NCI-H1092 (cell line): ENCODE measurements at places on chromosomes 5 and 9.

DNA sequence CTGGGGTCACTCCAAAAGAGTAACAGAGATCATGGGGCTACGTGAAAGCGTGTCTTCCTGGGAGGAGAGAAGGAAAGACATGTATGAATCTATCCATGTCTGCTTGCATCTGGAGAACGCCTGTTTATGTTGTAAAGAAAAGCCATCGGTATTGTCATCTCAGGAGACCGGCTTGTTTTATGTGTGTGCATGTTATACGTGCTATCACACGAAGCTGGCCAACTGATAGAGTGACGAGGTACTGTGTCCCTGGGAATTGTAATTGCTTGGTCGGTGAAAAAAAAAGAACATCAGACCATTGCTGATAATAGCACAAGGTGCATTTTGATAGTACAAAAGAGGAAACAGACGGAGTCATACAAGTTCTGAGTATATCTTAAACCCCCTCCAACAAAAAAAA, 370 bp upstream of the CDH6 start:
- DNase-seq = no peak

DNA sequence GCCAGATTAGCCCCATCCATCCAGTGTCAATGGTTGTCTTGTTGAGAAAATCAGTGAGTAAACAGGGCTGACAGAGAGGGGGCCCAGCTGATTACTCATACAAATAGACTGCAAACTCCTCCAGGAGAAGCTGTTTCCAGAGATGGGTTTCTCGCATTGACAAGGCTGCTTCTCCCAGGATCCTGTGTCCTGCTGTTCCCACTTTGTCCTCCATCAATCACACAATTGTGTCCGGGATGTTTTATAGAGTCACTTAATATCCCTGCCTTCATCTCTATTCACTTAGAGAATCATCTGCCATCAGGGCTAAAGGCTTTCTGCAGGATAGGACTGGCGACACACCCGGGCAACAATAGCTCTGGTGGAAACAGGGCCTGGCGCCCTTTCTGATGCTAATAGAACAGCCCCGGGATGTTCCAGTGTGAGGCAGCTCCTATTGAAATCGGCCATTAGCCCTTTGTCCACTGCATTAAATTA, 71.7 kb upstream of the TBCA start:
- DNase-seq = no peak

GRCh38 chr9:119968836-119969707, 599.8 kb upstream of the BRINP1 start:
- DNase-seq = peak; percentile 42

GRCh38 chr9:120839146-120839545, 3.6 kb downstream of the PSMD5 start:
- no peak for DNase-seq

DNA sequence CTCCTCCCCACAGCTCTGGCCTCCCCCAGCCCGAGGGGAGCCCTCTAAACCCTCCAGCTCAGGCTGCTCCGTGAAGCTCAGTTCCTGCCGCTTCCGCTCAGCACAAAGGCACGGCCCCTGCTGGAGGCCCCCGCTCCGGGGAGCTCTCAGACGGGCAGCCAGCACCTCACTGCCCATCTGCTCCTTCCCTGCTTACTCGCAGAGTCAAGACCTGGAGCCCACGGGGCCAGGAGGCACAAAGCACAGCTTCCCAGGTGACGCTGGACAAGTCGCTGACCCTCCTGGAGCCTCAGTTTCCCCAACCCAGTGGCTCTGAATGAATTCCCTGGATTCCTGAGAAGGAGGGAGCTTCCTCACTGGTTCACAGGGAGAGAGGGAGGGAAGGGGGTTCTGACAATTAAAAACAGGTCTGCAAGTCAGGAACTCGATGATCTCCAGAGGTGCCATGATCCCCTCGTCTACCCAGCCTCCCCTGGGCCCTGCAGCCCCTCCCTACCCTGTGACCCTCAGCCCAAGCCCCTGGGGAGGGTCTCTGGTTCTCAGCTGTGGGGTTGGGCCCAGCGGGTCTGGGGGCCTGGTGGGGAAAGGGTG, 36.2 kb downstream of the VAV2 start:
- DNase-seq = peak; percentile 25

DNA sequence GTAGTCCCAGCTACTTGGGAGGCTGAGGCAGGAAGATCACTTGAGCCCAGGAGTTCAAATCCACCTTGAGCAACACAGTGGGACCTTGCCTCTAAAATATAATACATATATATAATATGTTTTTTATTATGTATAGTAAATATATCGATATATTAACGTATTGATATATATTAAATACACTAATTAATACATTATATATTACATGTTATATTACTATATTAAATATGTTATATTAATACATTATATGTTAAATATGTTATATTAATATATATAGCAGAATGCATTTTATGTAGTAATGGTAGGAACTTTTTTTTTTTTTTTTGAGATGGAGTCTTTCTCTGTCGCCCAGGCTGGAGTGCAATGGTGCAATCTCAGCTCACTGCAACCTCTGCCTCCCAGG, 18.1 kb upstream of the BNC2 start:
- DNase-seq = no peak

- no peak for DNase-seq
These were observed 38.9 kb upstream of the EGFL7 start for GRCh38 chr9:136623842-136624183.

DNA sequence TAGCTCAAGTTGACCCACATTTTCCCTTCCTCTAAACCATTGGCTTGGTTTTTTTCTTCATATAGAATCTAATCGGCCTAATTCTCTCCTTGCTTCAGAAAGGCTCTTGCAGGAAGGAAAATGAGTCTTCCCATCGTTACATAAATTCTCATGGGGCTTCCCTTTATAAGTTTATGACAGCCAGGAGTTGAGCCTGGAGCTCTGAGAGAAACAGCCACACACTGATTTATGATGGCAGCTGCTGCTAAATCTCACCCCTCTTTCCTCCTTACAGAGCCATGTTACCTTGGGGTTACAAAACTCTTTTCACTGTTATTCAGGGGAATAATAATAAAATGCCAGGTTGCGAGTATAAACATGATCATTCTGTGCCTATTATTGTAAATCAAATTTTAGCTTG, 5.2 kb upstream of the RNF14 start:
- no peak for DNase-seq

DNA sequence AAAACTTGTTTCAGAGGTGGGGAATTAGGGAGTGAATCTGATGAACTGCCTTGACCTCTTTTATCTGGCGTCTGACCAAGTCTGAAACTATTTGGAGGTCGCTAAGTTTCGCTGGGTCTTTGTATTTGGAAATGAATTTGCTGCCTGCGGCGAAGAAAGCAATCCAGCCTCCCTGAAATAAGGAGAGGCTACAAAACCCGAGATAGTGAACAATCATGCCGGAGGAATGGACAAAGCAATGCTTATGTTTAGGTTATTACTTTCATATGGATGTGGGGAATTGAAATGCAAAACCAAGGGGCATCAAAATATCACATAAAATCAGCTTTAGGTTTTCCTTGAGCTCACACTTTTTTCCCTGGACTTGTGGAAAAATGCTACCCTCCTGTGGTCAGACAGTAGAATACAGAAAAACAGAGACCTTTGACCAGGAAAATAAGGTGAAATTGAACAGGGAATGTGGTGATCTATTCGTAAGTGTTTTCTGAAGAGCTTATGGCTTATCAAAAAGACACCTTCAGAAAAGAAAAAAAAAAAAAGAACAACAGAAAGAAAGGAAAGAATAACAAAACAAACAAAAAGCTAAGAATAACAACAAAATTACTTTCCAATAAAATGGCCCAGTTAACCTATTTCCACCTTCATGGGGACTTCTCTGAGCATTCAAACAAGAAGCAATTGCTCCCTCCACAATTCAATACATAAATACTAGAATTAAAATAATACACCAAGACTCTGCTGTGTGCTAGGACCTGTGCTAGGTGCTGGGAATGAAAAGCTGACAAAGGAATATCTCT, 68.6 kb upstream of the DPYSL3 start:
- peak; percentile 8 for DNase-seq

DNA sequence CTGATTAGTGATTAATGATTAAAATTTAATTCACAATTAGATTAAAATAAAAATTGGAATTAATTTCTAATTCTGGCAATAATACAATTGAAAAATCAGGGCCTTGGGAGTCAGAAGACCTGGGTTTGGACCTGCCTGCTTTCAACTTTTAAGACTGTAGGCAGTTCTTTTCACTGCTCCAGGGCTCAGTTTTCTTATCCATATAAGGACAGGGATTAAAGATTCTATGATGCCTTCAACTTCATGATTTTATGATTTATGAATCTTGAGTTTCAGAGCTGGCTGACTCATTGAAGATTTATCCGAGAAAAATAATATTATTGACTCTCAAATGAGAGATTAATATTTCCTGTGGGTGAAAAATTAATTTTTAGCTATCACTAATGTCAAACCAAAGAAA, 208.6 kb upstream of the ANKH start:
- no peak for DNase-seq

- no peak for DNase-seq
These were observed 1042.3 kb downstream of the CDH12 start for GRCh38 chr5:21810737-21811316.

- no peak for DNase-seq
These were observed 12.7 kb downstream of the ANXA6 start for GRCh38 chr5:151144922-151145321.

GRCh38 chr9:21030389-21031035, 928 bp downstream of the HACD4 start:
- DNase-seq = no peak

DNA sequence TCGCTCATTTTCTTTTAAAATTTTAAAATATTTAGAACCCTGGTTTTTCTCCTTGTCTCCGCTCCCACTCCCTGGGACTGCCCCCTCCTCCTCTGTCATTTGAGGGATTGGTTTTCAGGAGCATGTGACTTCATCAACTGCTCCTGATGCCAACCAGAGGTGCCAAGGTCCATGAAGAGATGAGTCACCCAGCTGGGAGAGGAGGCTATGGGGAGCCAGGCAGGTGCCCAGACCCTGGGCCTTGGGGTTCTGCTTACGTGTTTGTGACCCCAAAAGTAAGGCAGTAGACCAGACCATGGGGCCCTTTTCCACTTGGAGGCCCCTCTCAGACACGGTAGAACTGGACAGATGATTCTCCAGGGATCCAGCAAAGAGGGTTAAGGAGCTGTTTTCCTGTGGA, 167.0 kb downstream of the FGF18 start:
- DNase-seq = no peak

GRCh38 chr5:139186752-139187326, 11.3 kb downstream of the SIL1 start:
- DNase-seq = no peak

GRCh38 chr9:93670208-93671019, 94.0 kb downstream of the PHF2 start:
- DNase-seq = no peak

DNA sequence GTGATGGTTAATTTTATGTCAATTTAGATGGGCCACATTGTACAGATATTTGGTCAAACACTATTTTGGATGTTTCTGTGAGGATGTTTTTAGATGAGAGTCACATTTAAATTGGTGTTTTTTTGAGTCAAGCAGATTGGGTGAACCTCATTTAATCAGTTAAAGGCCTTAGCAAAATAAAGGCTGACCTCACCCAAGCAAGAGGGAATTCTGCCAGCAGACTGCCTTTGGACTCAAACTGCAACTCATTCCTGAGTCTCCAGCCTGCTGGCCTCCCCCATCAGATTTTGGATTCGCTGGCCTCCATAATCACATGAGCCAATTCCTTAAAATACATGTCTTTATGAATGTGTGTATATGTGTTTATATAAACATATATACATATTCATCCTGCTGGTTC, 282.7 kb upstream of the POU5F2 start:
- no peak for DNase-seq

GRCh38 chr9:127176631-127177030, 54.2 kb upstream of the ANGPTL2 start:
- no peak for DNase-seq

GRCh38 chr9:127847178-127847510, 7.3 kb downstream of the ENG start:
- no peak for DNase-seq

GRCh38 chr5:158876263-158876942, 223.3 kb downstream of the EBF1 start:
- no peak for DNase-seq

DNA sequence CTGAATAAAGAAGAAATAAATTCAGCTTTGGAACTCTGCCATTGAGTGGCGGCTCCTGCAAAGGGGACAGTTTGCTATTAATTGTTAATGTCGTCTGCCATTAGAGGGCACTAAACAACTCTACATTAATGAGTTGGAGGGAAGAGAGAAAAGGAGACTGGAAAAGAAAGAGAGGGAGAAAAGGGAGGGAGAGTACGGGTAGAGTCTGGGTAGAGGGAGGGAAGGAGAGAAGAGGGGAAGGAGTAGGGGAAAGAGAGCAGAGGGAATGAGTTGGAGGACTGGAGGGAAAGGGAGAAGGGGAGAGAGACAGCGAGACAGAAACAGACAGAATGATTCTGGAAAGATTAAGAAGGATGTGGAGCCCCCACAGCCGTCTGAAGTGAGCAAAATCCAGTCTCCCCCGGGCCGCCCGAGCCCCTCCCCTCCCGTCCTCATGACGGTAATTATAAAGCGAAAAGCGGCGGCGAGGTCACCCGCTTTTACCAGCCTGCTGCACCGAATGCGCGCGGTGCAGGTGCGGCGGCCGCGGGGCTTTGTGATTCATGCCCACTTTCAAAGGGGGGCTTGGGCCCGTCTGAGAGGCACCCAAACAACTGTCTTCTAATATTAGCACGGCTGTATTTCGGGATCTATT, 1.9 kb upstream of the FST start:
- peak; percentile 15 for DNase-seq

GRCh38 chr9:136619742-136620440, 42.8 kb upstream of the EGFL7 start:
- DNase-seq = no peak

GRCh38 chr9:113657765-113658544, 194.4 kb downstream of the RGS3 start:
- DNase-seq = peak; percentile 70

- no peak for DNase-seq
These were observed 165.4 kb upstream of the LHFPL2 start for GRCh38 chr5:78813906-78814530.

GRCh38 chr5:175772747-175773533, 98.4 kb upstream of the CPLX2 start:
- DNase-seq = no peak

DNA sequence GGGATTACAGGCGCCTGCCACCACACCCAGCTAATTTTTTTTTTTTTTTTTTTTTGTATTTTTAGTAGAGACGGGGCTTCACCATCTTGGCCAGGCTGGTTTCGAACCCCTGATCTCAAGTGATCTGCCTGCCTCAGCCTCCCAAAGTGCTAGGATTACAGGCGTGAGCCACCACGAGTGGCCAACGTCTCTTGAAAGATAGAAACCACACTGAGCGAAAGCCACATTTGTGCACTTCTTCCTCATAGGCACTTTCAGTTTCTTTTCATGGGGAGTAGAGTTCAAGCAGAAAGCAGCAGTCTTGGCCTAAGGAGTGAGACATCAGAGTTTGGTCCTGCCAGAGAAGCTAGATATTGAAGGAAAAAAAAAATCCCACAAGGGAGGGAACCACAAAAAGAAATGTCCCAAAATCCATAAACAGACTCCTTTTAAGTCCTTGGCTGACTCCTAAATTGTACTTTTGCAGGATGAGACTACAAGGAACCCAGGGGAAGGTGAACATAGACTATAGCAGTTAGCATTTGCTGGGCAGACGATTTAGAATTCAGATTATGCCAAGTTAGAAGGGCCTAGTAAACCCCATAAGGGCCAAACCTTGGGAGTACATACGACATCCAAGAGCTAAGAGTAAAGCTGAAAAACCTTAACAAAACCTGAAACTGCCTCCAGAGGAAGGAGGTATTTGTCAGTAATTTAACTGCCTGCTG, 43.9 kb upstream of the GLIPR2 start:
- DNase-seq = no peak

GRCh38 chr9:108469654-108470053, 386.1 kb downstream of the ACTL7B start:
- no peak for DNase-seq

GRCh38 chr9:131275332-131276093, 797 bp downstream of the FAM78A start:
- no peak for DNase-seq
